Right hindlimb (tissue), 1 donor: ENCODE measurements at places on chromosomes 3 and 15.

- peak; percentile 39 for DNase-seq
These were observed 137.6 kb downstream of the PEAK1 start for GRCh38 chr15:77282333-77282732.

GRCh38 chr15:67094001-67094826 lies 28.8 kb downstream of the SMAD3 start:
- peak; percentile 11 for DNase-seq

- no peak for DNase-seq
These were observed 34.9 kb downstream of the UBR1 start for GRCh38 chr15:43070893-43071292.

DNA sequence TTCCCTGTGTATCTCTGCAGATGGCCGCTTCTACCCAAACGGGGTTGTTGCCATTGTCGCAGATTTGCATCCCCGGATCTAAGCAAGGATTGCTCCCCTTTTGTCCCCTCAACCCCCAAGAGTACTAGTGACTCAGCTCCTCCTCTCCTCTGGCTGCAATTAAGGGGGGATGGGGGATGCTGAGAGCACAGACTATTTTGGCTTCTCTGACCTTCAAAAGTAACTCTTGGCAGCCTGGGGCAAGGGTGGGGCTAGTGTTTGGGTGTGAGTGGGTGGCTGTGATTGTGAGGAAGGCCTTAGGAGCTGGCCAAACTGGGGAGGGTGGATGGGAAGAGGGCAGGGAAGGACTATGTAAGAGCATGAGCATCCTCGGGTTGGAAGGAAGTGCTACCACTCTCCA lies 1.2 kb upstream of the MAP1A start:
- no peak for DNase-seq

DNA sequence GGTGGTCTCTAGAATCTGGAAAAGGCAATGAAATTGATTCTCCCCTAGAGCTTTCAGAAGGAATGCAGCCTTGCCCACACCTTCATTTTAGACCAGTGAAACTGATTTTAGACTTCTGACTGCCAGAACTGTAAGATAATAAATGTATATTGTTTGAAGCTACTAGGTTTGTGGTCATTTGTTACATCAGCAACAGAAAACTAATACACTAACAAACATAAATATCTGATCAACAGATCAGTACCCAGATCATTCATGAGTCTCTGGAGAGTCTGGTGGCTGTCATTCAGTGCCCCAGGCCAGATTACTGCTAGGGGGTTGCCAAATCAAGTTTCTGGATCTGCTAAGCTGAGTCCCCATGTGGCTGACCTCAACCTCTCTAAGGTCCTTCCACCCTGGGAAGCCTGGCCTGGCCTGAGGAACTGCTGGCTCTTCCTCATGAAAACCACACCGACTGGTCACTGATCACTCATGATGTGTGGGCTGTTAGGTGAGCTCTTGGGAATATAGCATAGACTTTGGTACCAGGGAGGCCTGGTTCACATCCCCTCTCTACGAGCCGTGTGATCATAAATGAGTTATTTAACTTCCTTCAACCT lies 11.1 kb upstream of the LACTB start:
- DNase-seq, result no peak

- DNase-seq, result no peak
These were observed 46.9 kb downstream of the GADL1 start for GRCh38 chr3:30847592-30847991.

DNA sequence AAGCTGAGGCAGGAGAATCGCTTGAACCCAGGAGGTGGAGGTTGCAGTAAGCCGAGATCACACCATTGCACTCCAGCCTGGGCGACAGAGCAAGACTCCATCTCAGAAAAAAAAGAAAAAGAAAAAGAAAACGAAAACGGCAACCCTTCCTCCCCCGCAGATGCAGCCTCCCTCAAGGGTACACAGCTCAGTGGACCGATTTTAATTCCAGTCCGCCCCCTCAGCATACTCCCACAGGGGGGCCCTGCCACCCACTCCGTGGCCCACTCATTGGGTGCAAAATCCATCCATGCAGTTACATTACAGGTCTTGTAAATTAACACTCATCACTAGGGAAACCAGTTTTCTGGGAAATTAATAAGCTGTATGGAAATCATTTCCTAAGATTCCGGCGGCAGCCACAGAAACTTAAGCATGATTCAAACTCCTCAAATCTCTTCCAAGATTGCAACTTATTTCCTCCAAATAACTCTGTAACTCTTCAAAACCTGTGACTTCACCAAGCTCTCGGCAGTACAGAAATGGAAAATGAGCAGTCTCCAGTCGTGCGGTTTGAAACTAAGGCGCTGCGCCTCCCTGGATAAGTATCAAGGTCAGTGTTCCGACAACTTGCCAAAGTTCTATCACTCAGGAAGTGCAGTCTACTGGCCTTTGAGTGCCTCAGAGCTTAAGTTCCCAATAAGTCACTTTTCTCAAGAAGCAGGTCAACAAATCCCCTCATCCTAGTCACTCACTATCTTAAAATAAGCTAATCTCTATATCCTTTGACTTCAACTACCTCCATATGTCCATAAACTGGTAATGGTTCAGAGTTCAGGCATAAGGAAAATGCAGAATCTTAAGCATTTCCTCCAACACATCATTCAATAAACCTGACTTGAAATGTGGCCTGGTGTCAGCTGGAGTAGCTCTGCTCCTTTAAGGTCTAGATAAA lies 24.7 kb upstream of the KLHL6 start:
- DNase-seq, result peak; percentile 58

- DNase-seq, result no peak
These were observed 602.1 kb upstream of the ZNF385D start for GRCh38 chr3:22353126-22353525.
